ENCODE measurements at places on chromosomes 4 and X. TPM values are rescaled to one million over a fixed set of nuclear protein-coding genes. Genes with fewer than 3 reads are reported as not detected.

GRCh38 chr4:150078041-150078578 is at the start of gene DCLK2:
Gene DCLK2, plus strand, starts transcription at chr4:150078445. Its CDS starts 583 bp downstream, at chr4:150079028.
- peak; percentile 21 for DNase-seq

CDKL5 gene
- 9.3 TPM for total RNA-seq

GRCh38 chrX:66074920-66075879 is 35.3 kb upstream of the VSIG4 start:
- DNase-seq: no peak

RTL3 gene
- total RNA-seq: not detected

SSX3 gene
- not detected for total RNA-seq

- DNase-seq: peak; percentile 22
Measured at GRCh38 chr4:53450773-53451172, 73.3 kb downstream of the FIP1L1 start.

GPR119 gene
- not detected for total RNA-seq

GRCh38 chr4:62526671-62527070 is 1326.5 kb downstream of the ADGRL3 start:
- DNase-seq: no peak

DNA sequence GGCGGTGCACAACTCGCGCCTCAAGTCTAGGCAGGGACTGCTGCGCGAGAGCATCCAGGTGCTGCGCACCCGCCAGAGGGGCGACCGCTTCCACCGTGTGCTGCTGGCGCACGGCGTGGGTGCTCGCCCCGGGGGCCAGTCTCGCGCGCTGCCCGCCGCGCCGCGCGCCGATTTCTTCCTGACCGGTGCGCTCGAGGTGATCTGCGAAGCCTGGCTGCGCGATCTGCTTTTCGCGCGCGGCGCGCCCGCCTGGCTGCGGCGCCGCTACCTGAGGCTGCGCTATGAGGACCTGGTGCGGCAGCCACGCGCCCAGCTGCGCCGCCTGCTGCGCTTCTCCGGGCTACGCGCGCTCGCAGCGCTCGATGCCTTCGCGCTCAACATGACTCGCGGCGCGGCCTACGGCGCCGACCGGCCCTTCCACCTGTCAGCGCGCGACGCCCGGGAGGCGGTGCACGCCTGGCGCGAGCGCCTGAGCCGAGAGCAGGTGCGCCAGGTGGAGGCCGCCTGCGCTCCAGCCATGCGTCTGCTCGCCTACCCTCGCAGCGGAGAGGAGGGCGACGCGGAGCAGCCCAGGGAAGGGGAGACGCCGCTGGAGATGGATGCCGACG is 1.3 kb downstream of the CHST7 start:
- DNase-seq: no peak

- DNase-seq: no peak
Measured at GRCh38 chr4:37971202-37971601, 11.0 kb downstream of the PTTG2 start.

DNA sequence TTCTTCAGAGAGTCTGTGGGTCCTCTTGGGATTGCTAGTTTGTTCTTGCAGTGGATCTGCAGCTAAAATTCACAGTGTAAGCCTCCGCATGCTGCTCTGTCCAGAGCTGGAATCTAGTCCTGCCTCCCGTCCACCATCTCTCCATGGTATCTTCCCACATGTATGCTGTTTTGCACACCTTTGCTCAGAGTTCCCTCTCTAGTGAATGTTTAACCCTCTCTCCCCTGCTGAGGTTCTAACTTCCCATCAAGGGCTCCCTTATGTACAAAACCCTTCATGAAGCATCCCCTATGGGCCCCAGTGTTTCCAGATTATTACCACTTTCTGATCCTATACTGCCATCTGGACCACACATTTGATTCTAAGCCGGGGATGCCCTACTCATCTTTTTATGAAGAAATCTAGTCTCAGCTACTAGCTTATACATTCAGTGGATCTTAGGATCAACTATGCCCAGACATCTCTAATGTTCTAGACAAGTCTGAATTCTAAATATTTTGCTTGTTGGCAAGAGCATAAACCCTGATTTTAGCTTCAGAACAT is 157.3 kb downstream of the CPEB2 start:
- no peak for DNase-seq

DNA sequence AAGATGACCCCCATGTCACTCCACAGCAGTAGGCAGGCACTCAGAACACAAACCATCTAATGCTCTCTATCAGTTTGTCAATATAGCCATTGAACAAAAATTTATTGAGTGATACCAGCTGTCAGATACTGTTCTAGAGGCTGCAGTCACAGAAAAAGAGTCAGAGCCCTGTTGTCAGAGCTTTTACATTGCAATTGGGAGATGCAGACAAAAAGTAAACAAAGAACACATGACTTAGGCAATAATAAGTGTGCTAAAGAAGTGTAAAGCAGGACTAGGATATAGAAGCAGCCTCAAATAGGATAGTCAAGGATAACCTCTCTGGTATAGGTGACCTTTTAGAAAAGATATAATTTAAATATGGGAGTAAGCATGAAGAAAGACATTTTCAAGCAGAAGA is 8.9 kb downstream of the HTN1 start:
- no peak for DNase-seq

Data from renal cortical epithelial cell (primary cell).